ENCODE measurements at places on chromosomes 12 and 14.

DNA sequence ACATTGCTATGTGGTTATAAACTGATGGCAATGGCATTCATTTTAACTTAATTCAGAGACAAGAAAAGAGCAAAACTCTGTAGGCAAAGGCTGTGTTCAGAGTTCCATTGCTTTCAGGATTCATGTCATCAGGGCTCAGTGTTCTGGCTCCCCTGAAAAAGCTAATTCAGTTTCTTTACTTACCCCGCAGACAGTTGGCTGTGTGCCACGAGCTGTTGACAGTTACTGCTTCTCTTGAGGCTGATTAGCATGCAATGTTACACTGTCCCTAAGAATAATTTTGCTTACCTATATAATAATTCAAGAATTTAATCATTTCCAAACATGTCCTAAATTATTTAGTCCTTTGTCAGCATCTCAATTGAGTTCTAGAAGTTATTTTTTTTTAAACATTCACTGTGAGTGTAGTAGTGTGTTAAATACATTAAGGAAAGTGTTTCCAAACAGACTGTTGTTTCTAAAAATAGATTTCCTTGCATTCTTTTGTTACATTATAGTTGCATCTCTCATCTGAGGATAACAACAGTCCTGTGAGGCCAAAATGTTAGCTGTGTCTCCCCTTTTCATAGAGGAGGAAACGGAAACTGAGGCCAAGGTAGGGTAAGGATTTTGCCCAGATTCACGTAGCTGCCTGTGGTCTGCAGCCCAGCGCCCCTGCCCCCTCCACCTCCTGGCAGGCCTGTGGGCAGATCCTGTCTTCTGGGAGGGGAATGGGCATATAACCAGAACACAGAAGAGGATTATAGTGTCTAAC, 98.6 kb downstream of the PELI2 start:
- DNase-seq, result no peak

GRCh38 chr14:105177082-105177481, 4.0 kb downstream of the NUDT14 start:
- DNase-seq, result no peak

DNA sequence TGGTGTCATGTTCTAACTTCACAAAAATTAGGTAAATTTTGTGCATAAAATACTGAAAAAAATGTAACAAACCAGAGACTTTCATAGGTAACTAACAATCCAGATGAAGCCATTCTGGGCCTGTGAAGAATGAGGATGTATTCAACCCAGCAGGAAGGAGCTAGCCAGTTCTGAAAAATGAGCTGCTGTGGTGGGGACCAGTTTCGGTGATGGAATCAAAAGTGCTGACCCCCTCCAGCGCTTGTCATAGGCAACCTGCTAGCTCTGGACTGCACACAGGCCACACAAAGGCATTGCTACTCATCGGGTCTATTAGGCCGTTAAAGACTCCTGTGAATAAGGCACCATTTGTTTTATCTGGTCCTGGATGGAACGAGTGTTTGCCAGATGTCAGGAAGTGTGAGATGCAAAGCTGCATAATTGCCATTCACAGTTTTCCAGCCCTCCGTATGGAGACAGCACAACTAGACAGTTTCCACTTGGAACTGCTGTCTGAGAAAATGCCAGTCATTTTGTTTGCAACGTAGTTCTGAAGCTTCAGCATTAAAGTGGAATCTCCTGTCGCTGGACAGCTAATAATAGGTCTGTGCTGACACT, 3.3 kb upstream of the RIMBP2 start:
- no peak for DNase-seq

- DNase-seq, result peak; percentile 46
These were observed 17.1 kb downstream of the POMT2 start for GRCh38 chr14:77303417-77304156.

- DNase-seq, result no peak
These were observed 130.3 kb upstream of the RASSF8 start for GRCh38 chr12:25828188-25828587.

DNA sequence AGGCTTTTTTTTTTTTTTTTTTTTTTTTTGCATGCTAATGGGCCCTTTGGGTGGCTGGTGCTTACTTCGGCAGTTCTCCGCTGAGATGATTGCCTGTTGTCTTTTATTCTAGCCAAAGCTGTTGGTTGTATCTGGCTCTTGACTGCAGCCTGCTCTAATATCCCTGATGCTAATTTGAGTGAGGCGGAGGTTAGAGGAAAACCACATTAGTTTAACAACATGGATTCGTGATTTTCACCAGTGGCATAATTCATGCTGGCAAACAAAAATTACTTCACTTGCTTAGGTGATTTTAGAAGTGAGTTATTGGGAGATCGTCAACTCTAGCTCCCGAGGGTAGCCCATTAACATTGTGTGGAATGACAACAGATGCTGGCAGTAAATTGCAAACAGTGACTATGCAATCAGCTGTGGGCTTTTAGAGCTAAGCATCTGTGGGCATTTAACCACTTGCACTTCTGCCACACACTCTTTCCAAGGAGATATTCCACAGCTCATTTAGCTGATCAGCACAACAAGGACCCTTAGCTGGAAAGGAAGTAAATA, 97.6 kb upstream of the ZDHHC17 start:
- no peak for DNase-seq

DNA sequence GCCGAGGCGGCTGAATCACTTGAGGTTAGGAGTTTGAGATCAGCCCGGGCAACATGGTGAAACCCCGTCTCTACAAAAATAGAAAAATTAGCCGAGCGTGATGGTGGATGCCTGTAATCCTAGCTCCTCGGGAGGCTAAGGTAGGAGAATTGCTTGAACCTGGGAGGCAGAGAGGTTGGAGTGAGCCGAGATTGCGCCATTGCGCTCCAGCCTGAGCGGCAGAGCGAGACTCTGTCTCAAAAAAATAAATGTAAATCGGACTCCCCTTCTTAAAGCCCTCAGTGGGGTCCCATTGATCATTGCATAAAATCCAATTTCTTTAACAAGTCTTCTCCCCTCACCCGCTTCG, 908 bp downstream of the TDP1 start:
- no peak for DNase-seq

GRCh38 chr14:40989260-40989659, 617.4 kb upstream of the LRFN5 start:
- DNase-seq, result no peak

- DNase-seq, result no peak
These were observed 107.6 kb upstream of the SFSWAP start for GRCh38 chr12:131603106-131603938.

GRCh38 chr14:39740454-39740853, 308.2 kb upstream of the FBXO33 start:
- no peak for DNase-seq

GRCh38 chr12:10158406-10158805, 13.5 kb downstream of the OLR1 start:
- DNase-seq, result no peak

DNA sequence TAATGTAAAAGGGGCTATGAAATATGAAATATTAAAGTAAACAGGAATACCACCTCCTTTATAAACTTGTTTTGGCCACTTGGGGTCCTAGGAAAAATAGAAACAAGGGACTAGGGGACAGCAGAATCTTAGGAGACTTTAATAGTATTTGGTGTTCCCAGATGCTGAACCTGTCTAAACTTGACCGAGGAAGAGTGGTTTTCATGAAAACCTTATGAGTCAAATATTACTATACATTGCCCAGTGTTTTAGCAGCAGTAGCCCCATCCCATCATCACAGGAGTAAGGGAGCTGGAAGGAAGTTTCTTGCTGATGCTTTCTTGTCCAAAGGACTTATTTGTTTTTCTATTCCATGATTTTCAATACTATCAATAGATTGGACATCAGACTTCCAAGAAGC, 177.5 kb upstream of the CAND1 start:
- DNase-seq, result no peak

GRCh38 chr12:604956-605355, 58.3 kb downstream of the NINJ2 start:
- no peak for DNase-seq

GRCh38 chr12:92130999-92131398, 14.6 kb downstream of the BTG1 start:
- DNase-seq, result no peak

DNA sequence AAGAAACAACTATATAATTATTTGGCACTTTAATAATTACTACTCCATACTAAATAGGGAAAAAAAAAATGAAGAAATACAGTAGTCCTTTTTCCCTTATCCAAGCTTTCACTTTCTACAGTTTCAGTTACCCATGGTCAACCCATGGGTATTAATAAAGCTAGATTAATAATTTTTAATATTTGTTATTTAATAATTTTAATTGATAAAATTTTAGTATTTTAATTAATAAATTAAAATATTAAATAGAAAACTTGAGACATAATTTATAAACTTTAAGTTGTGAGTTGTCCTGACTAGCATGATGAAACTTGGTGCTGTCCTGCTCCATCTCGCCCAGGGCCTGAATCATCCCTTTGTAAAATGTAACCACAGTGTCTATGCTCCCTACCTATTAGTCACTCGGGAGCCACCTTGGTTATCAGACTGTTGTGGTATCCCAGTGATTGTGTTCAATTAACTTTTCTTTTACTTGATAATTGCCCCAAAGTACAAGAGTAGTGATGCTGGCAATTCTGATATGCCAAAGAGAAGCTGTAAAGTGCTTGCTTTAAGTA, 71.8 kb downstream of the PAWR start:
- DNase-seq, result no peak

DNA sequence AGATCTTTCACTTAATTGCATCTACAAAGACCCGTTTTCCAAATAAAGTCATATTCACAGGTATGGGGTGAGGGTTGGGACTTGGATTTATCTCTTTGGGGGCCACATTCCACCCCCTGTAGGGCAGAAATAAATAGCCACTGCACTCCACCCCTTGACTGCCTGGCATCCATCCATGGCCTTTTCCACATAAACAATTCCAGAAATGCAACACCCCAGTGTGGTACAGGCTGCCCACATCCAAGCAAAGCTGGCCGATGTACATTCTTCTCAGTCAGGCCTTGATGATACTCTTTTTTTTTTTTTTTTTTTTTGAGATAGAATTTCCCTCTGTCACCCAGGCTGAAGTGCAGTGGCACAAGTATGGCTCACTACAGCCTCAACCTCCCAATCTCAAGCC, 12.9 kb downstream of the DGLUCY start:
- no peak for DNase-seq

- no peak for DNase-seq
These were observed 424.9 kb upstream of the SYT1 start for GRCh38 chr12:78439666-78440065.

DNA sequence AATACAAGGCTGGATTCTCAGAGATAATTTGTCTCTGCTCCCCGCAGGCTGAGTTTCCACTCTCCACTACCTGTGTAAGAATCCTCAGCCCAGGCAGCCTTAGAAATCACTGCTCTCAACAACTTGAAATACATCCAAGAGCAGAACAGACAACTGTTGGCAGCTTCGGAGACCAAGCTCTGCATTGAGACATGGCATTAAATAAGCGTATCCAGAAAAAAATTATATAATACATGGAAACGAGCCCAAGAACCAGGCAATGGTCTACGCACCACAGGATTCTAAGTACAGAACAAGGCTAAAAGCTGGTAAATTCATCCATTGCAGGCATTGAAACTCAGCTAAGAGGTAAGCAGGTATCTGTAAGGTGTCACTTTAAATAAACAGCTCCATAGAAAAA, 165.5 kb upstream of the DIO3 start:
- DNase-seq, result no peak

GRCh38 chr14:104423701-104424405, 155.7 kb upstream of the C14orf180 start:
- DNase-seq, result no peak

DNA sequence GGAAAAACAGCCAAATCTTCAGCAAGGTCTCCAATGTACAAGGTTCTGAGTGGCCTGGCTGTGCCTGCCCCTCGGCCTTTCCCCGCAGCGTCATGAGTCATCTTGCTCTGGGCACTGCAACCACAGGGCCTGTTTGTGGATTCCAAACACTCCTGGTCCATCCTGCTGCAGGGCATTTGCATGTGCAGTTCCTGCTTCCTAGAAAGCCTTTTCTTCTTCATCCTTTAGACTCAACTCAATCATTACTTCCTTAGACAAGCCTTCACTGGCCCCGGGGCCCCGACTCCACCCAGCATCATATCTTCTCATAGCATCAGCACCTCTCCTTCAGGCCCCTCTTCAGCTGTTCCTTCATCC, 101.8 kb upstream of the EGLN3 start:
- no peak for DNase-seq

GRCh38 chr12:124739953-124740561, 123.6 kb downstream of the SCARB1 start:
- no peak for DNase-seq

DNA sequence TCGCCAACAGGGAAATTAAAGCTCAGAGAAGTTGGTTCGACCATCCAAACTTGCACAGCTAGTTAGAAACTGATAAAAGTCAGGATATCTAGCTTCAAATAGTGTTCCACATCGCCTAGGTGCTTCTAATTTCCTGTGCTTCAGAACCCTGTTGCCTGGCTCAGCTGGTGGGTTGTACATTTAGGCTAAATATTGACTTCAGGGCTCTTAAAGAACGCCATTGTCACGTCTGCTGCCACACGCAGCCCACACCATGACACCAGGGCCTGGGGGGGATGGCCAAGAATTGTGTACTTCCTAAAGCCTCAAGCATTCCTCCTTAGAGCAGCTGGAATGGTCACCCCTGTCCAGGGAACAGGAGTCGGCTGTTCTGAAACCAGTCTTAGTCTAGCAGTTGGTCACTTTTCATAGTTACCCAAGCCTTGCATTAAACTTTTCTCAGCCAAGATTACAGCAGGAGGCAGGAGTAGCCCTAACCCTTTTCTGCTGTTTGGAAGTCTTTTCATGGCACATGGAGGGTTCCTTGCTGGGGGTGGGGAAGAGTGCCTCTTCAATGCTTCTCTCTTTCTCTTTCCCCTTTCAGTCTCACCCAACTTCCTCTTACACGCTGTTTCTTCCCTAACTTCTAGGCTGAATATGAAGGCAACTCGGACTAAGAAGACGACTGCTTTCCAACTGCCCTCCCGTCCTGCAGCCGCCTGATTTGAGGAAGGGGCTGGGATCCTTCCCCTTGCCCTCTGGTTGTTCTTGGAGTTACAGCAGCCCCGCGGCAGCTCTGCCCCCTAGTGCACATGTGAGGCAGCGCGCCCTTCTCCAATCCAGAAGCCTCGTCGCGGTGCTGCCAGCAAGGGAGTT, 17.1 kb downstream of the FOS start:
- DNase-seq, result no peak

DNA sequence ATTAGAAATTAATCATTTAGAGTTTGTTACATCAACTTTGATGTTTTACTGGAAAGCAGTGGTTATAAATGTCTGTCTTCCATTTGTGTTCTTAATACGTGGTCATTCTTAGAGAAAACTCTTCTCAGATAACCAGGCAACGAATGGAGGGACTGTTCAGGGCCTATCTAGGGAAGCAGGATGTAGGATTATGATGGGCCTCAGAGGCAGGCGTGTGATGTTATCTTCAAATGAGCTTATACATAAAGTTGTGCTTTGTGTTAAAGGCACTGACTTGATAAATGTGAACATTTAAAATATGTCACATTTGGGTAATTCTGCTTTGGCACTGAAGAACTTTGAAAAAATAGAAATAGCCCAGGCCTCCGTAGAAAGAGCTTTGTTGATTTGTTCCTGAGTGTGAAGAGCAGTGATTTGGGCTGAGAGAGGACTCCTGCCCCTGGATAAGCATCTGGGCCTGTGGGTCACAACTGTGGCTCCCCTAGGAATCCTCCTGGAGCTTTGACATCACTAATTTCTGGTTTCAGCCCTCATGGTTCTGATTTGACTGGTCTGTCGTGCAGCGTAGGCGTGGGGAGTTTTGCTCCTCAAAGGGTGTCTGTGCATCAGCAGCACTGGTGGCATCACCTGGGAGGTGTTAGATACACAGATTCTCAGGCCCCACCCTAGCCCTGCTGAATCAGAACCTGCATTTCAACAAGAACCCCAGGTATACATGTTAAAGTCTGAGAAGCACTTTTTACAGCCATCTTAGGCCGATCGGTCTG, 55.4 kb downstream of the SAMD4A start:
- no peak for DNase-seq
